ENCODE measurements at places on chromosomes 12 and 14.

- peak; percentile 95 for DNase-seq
Measured at GRCh38 chr14:21071225-21072030, 1.3 kb downstream of the ARHGEF40 start.

DNA sequence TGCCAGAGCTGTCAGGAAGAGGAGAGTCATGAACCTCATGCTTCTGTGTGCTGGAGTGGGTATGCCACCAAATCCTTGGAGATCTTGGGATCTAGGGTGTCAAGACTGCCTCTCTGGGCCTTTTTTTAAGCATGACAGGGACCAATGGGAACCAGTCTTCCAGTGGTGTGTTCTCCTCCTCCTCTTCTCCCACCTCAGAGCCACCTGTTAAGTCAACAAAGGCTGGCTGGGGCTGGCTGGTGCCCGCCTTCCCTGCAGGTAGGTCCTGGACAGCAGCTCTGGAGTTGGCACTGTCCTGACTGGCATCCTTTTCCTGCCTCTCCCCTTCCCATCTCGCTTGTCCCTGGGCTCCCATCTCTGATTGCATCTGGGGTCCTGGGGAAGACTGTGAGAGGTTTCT lies at the start of gene DCD:
Gene DCD, minus strand, starts transcription at position 101 of the 400 bp plus-strand sequence. Its CDS starts 62 bp downstream, at position 39.
- no peak for DNase-seq

- no peak for DNase-seq
Measured at GRCh38 chr12:52233462-52234207, 592 bp downstream of the KRT7 start.

DNA sequence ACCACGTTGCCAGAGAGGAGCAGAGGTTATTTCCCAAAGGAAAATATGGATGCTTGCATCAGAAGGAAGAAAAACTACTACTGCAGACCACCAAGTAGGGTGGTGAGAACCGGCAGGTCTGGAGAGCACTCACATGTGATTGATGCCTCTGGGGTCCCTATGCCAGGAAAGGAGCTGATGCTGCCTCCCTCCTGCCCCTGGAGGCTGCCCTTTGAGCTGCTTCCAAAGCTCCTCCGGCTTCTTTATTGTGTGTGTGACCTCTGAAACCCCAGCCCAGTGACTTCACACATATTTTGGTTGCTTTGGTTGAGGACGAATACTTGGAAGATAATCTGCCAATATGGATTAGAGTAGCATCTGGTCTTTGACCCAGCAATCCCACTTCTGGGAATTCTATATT lies 133.4 kb downstream of the AACS start:
- DNase-seq: no peak

DNA sequence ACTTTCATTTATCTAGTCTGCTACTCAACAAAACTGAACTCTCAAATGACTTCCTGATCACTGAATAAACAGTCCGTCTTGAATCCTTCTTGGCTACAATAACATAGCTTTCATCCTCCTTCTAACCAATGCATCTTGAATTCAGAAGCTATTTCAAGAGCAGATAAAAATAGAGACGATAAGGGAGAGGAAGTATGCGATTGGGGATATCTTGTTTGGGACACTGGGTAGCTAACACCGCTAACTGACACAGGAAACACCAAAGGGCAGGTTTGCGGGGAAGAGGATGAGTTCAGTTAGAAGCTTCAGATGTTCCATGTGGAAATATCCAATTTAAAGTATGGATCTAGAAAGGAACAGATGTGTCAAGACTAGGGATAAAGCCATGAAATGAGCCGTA lies 102.5 kb downstream of the SLC41A2 start:
- DNase-seq: no peak
